ENCODE measurements at places on chromosomes 1 and 21. TPM values are rescaled to one million over a fixed set of nuclear protein-coding genes. Genes with fewer than 3 reads are reported as not detected.

- no peak for DNase-seq
- no peak overlapping the region for H3K27ac ChIP-seq
- no peaks in the 10 kb centered on the region for H3K36me3 ChIP-seq
- no peak overlapping the region for H3K4me3 ChIP-seq
- no peaks in the 10 kb centered on the region for H3K27me3 ChIP-seq
These were observed 4.1 kb upstream of the TMEM52 start for GRCh38 chr1:1922956-1923833.

DNA sequence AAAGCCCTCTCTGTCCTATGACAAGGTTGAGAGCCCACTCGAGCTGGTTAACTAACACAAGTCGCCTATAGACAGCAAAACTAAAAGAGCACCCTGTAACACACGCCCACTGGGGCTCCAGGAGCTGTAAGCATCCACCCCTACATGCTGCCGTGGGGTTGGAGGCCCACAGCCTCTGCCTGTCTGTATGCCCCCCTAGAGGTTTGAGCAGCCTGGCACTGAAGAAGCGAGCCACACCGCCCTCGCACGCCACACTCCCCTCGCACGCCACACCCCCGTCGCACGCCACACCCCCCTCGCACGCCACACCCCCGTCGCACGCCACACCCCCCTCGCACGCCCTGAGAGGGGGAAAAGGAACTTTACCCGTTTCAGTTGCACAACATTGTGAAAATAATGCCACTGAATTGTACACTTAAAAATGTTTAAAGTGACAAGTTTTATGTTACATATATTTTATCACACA is 13.2 kb upstream of the HMGCL start:
- no peak overlapping the region for H3K27ac ChIP-seq
- H3K4me3 ChIP-seq: peak overlapping the region; percentile 73
- peak; percentile 58 for DNase-seq
- H3K27me3 ChIP-seq: peaks cover 35% of the 10 kb centered on the region
- no peaks in the 10 kb centered on the region for H3K36me3 ChIP-seq

The PDC gene
- total RNA-seq: not detected

GRCh38 chr1:239061770-239062169 is 324.6 kb upstream of the CHRM3 start:
- H3K27ac ChIP-seq: peak overlapping the region; percentile 95
- peak overlapping the region; percentile 10 for H3K4me3 ChIP-seq
- no peaks in the 10 kb centered on the region for H3K27me3 ChIP-seq
- H3K36me3 ChIP-seq: peaks cover 3% of the 10 kb centered on the region

The TMPRSS2 gene
- total RNA-seq: 8.5 TPM

- no peak overlapping the region for H3K27ac ChIP-seq
- no peak for DNase-seq
- no peaks in the 10 kb centered on the region for H3K36me3 ChIP-seq
- H3K4me1 ChIP-seq: no peaks in the 10 kb centered on the region
- no peaks in the 10 kb centered on the region for H3K27me3 ChIP-seq
These were observed 15.7 kb upstream of the NRIP1 start for GRCh38 chr21:15080526-15080925.

DNA sequence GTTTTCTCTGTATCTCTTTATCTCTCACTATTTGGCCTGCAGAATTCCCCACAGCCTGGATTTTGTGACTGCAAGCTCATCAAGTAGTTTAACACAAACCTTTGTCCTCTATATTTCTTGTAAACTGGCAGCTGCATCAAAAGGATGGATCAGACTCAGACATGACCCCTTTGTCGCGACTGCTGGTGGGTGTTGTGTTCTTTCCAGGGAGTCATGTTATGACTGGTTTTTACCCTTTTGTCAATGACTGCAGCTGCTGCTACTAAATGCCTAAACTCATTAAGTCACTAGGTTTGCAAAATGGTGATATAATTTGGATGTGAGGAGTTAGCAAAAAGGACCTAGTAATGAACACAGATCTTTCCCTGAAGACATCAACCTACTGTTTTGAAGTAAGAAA is 10.2 kb upstream of the TOMM20 start:
- H3K36me3 ChIP-seq: peaks cover 79% of the 10 kb centered on the region
- H3K4me1 ChIP-seq: no peaks in the 10 kb centered on the region
- no peaks in the 10 kb centered on the region for H3K27me3 ChIP-seq
- H3K4me3 ChIP-seq: no peak overlapping the region
- DNase-seq: no peak
- H3K27ac ChIP-seq: 0 out of 2 replicates have a peak overlapping the region, but pooled peaks have one; percentile 5

DNA sequence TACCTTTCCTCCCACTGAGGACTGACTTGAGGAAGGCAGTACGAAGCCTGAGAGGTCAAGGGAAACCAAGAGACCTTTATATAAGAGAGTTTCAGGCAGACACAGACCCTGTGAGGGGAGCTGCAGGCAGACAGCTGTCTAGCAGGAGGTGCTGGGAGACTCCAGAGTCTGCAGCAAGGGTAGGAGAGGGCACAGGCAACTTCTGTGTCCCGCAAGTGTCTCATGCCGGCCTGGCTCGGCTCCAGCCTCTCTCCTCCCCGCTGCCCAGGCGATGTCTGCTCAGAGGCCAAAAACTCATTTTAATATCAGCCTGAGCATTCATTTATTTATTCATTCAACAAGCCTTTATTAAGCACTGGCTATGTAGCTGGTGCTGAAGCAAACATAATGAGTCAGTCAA is 83.0 kb downstream of the KIRREL1 start:
- no peak for DNase-seq
- H3K27ac ChIP-seq: peak overlapping the region; percentile 57
- peaks cover 66% of the 10 kb centered on the region for H3K4me1 ChIP-seq
- no peak overlapping the region for H3K4me3 ChIP-seq

The PAQR6 gene
- total RNA-seq: 6.5 TPM

Measured in WTC11 (cell line).